ENCODE measurements at places on chromosomes 12 and 14. TPM values are rescaled to one million over a fixed set of nuclear protein-coding genes. Genes with fewer than 3 reads are reported as not detected.

RPS6KL1 gene
- total RNA-seq: 11.0 TPM

AMHR2 gene
- 0.40 TPM for total RNA-seq

- no peaks in the 10 kb centered on the region for H3K36me3 ChIP-seq
- H3K4me1 ChIP-seq: no peaks in the 10 kb centered on the region
- H3K27me3 ChIP-seq: no peaks in the 10 kb centered on the region
- no peak overlapping the region for H3K4me3 ChIP-seq
These were observed 119.7 kb upstream of the MED13L start for GRCh38 chr12:116397148-116397547.

PELI2 gene
- total RNA-seq: 17.6 TPM

PAWR gene
- 87.2 TPM for total RNA-seq

DNA sequence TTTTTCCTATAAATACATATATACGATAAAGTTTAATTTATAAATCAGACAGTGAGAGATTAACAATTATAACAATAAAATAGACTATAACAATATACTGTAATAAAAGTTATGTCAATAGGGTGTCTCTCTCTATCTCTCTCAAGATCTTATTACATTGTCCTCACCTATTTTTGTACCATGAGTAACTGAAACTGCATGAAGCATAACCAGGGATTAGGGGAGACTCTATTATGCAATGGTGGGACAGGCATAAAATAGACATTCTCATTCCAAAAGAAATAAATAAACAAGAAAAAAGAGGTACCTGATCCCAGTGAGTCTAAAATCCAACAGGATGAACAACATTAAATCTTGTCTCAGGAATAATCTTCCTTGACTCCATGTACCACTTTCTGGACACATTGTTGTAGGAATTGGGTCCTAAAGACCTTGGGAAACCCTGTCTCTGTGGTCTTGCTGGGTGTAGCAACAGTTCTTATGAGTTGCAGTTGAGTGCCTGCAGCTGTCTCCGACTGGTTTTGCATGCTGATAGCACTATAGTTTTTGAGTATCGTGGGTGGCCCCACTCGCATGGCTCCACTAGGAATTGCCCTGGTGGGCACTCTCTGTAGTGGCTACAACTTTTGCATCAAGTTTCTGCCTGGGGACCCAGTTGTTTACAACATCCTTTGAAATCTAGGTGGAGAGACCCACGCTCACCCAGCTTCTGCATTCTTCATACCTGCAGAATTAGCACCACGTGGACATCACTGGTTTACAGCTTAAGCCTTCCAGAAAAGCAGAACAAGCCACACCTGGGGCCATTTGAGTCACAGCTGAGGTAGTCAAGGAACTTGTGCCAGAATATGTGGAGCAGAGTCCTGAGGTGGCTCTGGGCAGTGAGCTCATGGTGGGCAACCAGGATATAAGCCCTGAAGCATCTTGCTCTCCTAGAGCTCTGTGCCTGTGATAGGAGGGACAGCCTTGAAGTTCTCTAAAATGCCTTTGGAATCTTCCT is 204.7 kb downstream of the KITLG start:
- no peaks in the 10 kb centered on the region for H3K36me3 ChIP-seq
- no peaks in the 10 kb centered on the region for H3K4me1 ChIP-seq
- no peak overlapping the region for H3K4me3 ChIP-seq
- no peaks in the 10 kb centered on the region for H3K27me3 ChIP-seq

DNA sequence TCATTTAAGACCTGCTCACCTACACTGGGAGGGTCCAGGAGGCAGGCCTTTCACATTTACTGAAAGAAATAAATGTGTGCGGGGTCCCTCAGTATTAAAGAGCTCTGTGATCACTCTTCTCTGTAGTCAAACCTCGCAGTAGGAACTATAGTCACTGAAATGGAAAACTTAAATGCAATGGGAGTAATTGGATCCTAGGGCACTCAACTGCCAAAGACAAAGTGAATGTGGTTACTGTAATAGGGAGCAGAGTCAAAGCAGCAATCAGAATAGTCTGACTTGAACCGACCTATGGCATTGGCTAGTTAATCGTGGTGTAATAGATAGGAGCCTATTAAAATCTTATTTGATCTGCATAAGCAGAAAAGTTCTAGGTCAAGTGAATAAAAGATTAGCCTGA is 26.6 kb upstream of the DYRK2 start:
- no peak overlapping the region for H3K27ac ChIP-seq
- no peak for DNase-seq
- peaks cover 12% of the 10 kb centered on the region for H3K4me1 ChIP-seq
- no peak overlapping the region for H3K4me3 ChIP-seq

ASB2 gene
- total RNA-seq: 3.8 TPM

AKAP6 gene
- total RNA-seq: 13.4 TPM

DNA sequence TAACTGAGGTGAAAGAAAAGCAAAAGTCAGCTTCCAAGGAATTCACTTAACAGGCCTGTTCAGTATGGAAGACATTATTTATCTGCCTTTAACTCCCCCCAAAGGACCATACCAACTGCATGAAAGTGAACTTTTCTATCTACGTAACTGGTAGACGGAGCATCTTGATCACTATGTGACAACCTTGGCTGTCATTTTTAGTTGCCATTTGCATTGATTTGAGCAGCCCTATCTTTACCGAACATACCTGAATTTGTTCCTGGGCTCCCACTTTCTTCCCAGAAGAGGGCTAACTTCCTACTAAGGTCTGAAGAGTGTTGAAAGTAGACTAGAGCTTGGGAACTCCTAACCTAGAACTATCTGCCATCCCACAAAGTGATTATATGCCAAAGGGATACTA is 9.4 kb downstream of the SRSF9 start:
- peaks cover 69% of the 10 kb centered on the region for H3K36me3 ChIP-seq
- no peaks in the 10 kb centered on the region for H3K27me3 ChIP-seq
- no peak overlapping the region for H3K27ac ChIP-seq
- no peaks in the 10 kb centered on the region for H3K4me1 ChIP-seq
- no peak for DNase-seq

DNA sequence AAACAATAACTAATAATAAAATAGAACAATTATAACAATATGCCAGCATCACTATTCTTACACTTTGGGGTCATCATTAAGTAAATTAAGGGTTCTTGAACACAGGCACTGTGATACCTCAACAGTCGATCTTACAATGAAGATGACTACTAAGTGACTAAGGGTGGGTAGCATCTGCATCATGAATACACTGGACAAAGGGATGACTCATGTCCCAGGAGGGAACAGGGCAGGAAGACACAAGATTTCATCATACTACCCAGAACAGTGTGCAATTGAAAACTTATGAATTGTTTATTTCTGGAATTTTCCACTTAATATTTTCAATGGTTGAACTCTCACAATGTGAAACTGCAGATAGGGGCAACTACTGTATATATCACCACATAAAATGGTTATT is 19.7 kb downstream of the TSPAN19 start:
- no peaks in the 10 kb centered on the region for H3K36me3 ChIP-seq
- H3K27me3 ChIP-seq: no peaks in the 10 kb centered on the region
- no peak overlapping the region for H3K27ac ChIP-seq
- H3K4me3 ChIP-seq: no peak overlapping the region
- DNase-seq: no peak

DNA sequence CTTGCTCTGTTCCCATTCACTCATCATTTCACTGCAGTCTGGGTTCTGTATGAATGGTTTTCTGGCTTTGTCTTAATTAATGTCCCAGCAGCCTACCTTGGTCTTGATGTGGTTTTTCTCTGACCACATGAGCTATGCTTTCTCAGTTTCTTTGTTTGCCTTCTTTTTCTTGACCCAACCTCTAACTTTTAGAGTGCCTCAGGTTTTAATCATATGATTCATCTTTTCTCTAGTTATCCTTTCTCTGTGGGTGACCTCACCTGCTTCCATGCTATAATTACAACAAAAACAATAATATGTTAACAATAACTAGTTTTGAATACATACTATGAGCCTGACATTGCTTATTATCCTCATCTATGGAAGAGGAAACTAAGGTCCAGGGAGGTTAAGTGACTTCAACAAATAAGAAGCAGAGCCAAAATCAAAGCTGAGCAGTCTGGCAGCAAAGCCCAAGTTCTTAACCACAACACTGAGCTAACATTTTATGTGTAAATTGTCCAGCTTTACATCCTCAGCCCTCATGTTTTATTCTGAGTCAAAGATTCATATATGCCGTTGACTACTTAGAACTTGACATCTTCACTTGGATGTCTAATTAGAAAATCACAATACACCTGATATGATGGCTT is 4.7 kb upstream of the EPYC start:
- no peaks in the 10 kb centered on the region for H3K27me3 ChIP-seq
- no peaks in the 10 kb centered on the region for H3K36me3 ChIP-seq
- H3K4me3 ChIP-seq: no peak overlapping the region
- H3K27ac ChIP-seq: no peak overlapping the region
- DNase-seq: no peak

TEX22 gene
- total RNA-seq: 0.22 TPM

DNA sequence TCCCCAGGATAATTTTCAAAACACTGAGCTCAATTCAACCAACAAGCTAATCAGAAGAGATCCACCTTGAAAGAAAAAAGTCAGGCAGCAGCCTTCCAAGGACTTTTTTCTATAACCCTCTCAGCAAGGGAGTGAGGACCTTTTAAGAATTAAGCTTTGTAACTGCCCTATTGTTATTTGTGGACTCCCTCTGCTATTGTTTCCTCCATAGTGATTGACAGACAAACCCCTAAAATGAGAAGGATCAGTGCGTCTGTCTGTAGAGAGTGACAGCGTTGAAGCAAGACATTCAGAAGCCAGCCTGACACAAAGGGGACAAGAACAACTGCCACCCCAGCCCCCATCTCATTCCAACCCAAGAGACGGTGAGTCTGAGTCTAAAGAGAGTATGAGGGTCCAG is 30.3 kb upstream of the BTG1 start:
- no peaks in the 10 kb centered on the region for H3K27me3 ChIP-seq
- DNase-seq: no peak
- H3K27ac ChIP-seq: no peak overlapping the region

- H3K27ac ChIP-seq: no peak overlapping the region
- no peaks in the 10 kb centered on the region for H3K27me3 ChIP-seq
- no peak overlapping the region for H3K4me3 ChIP-seq
- no peaks in the 10 kb centered on the region for H3K36me3 ChIP-seq
- H3K4me1 ChIP-seq: no peaks in the 10 kb centered on the region
These were observed 11.2 kb upstream of the DAAM1 start for GRCh38 chr14:59177262-59177661.

ZC2HC1C gene
- total RNA-seq: 15.8 TPM

DNA sequence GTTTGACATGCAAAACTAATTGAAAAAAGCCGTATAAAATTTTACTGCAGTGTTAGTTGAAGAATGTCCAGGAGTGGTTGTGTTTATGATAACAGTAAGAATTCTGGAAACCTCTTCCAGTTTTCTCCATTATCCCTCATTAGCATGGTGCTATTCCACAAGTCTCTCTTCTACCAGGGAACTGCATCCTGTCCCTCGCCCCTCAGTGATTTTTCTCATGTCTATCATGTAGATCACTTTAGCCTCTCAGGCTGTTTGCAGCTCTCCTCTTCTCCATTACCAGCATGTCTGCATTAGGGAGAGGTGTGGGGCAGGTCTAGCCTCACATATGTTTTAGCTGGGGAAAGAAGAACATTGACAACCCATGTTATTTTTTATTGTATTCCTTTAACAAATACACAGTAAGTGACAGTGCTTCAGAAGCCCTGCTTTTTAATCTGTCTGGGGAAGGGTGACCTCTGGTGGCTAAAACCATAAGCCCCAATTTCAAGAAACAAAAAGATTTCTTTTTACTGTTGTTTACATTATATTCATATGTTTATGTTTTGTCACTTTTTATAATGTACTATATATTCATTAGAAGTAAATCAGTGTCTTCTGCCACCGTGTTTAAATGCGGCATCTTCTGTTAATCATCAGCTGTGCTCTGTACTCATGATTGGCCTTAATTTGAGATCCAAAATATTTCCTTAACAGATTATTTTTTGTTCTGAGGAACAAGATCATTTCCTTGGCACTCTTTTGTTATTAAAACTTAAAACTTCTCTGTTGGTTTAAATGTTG is 70.7 kb downstream of the RASSF8 start:
- H3K27ac ChIP-seq: no peak overlapping the region
- no peaks in the 10 kb centered on the region for H3K36me3 ChIP-seq
- no peak overlapping the region for H3K4me3 ChIP-seq
- H3K4me1 ChIP-seq: peaks cover 3% of the 10 kb centered on the region
- DNase-seq: peak; percentile 26

LRIG3 gene
- 222 TPM for total RNA-seq

GRCh38 chr14:25349269-25349668 is 299.3 kb upstream of the STXBP6 start:
- no peak for DNase-seq
- no peaks in the 10 kb centered on the region for H3K36me3 ChIP-seq
- H3K27ac ChIP-seq: no peak overlapping the region
- H3K4me3 ChIP-seq: no peak overlapping the region
- no peaks in the 10 kb centered on the region for H3K4me1 ChIP-seq

ZNF385A gene
- total RNA-seq: 29.7 TPM

- H3K4me3 ChIP-seq: no peak overlapping the region
- no peaks in the 10 kb centered on the region for H3K36me3 ChIP-seq
- H3K27ac ChIP-seq: no peak overlapping the region
- H3K4me1 ChIP-seq: no peaks in the 10 kb centered on the region
These were observed 211.9 kb downstream of the TBX5 start for GRCh38 chr12:114194066-114194465.

DNA sequence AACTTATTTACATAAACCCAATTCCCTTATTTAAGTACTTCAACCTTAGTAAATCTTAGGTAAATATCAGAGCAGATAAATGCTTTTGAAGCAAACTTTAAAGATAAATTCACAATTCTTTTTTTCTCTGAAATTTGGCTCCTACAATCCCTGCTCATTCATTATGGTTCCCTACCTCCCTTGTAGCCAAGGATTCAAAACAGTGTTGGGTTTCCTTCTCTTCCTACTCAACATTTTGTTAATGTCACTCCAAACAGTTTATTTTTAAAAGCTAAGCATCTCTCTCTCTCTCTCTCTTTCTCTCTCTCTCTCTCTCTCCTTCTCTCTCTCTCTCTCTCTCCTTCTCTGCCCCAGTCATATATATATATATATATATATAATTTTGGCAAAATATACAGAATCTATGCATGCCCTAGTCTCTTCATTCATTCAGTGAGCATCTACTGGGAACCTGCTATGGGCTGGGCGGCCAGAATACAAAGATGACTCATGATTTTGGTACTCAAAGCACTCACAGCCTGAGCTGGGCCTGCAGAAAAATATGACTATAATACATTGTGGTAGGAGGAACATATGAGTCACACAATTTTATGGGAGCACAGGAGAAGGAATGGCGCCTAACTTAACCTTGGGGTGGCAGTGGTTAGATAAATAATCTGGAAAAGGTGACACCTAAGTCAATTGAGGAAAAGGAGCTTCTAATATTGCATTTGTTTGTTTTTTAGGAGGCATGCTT is 123.7 kb upstream of the DHRS4 start:
- H3K27ac ChIP-seq: no peak overlapping the region
- H3K4me3 ChIP-seq: no peak overlapping the region
- H3K27me3 ChIP-seq: no peaks in the 10 kb centered on the region
- DNase-seq: no peak

- DNase-seq: no peak
- peaks cover 27% of the 10 kb centered on the region for H3K4me1 ChIP-seq
- H3K4me3 ChIP-seq: no peak overlapping the region
These were observed 61.5 kb downstream of the NT5DC3 start for GRCh38 chr12:103779410-103780092.

KRT86 gene
- total RNA-seq: 0.39 TPM

GALNT9 gene
- total RNA-seq: 23.8 TPM

- peaks cover 26% of the 10 kb centered on the region for H3K4me1 ChIP-seq
- DNase-seq: no peak
- no peak overlapping the region for H3K27ac ChIP-seq
- H3K36me3 ChIP-seq: no peaks in the 10 kb centered on the region
- H3K27me3 ChIP-seq: no peaks in the 10 kb centered on the region
These were observed 16.2 kb downstream of the PLEKHD1 start for GRCh38 chr14:69500736-69501135.

COX6A1 gene
- total RNA-seq: 531 TPM

GRCh38 chr12:88758176-88758575 is 177.9 kb upstream of the KITLG start:
- no peak overlapping the region for H3K4me3 ChIP-seq
- H3K36me3 ChIP-seq: no peaks in the 10 kb centered on the region
- no peak for DNase-seq

MUCL1 gene
- total RNA-seq: not detected

Measured in thyroid gland (tissue), 4 donors.